ENCODE measurements at places on chromosomes 5 and 9.

- no peak for DNase-seq
Measured at GRCh38 chr5:177477701-177478477, 4.5 kb upstream of the DBN1 start.

DNA sequence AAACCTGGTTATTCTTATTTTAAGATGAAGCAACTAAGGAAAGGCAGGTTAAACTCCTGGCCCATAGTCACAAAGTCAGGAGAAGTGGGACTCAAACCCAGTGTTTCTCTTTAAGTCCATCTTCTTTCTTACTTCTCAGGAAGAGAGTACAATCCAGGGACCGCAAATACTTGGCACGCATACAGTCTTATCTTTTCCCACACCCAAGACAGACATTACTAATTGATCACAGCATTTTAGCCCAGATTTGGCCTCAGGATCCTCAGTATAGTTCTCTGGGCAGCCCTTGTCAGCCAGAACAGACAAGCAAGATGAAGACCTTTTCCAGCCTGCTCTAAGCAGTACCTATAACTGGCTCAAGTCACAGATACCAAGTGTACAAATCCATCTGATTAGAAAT is 125.5 kb upstream of the RAI14 start:
- no peak for DNase-seq

GRCh38 chr5:93422652-93423280 is 158.3 kb downstream of the NR2F1-AS1 start:
- no peak for DNase-seq

- no peak for DNase-seq
Measured at GRCh38 chr5:165143741-165144140, 1638.3 kb downstream of the MAT2B start.

GRCh38 chr5:88117546-88117945 is 151.1 kb downstream of the TMEM161B start:
- DNase-seq = no peak

- no peak for DNase-seq
Measured at GRCh38 chr5:171162596-171162995, 146.5 kb upstream of the TLX3 start.

DNA sequence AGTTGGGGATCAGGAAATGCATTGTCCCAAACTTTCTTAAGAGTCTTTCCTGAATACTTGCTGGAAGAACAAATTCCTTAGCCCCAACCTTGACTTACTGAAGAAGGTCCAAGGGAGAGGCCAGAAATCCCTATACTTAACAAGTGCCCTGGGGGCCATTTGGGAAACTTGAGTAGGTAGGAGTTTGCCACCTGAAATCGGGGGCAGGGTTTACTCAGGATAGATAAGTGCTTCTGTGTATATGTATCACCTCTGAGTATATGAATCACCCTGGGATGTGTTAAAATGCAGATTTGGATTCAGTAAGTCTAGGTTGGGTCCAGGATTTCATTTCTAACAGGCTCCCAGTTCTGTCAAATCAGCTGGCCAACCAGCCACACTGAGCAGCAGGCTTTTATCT is 47.9 kb upstream of the MYO10 start:
- DNase-seq = no peak

DNA sequence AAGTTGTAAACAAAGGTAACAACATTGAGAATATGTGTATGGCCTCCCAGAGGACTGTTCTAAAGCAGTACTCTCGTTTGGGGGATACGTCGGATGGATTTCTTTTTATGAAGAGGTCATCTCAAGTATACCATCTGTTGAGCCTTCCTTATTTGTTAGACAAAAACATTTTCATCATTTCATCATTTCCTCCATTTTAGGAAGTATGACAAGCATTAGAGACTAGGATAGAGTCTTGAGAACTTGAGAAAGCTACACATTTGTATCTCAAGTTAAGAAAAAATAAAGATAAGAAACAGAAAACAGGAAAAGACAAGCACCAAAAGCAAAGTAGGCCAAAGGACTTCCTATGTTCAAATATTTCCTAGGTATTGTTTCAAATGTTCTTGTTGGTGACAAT is 307.0 kb downstream of the EFNA5 start:
- no peak for DNase-seq

DNA sequence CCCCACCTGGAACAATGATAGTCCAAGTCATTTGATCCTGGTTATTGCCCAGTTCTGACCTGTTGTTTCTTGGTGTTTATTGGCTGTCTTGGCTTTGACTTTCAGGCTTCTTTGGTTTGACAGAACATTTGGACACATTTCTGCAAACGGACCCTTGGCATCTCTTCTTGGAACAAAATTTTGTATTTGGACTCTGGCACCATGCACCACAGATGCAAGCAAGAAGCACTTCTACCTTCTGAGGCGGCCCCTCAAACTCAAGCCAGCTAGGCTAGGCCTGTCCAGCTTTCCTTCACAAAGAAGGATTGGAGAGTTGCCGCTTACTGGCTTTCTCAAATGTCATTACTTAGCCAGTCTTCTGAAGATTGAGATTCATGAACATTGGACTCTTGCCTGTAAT is 23.1 kb upstream of the FGF10 start:
- DNase-seq = no peak

DNA sequence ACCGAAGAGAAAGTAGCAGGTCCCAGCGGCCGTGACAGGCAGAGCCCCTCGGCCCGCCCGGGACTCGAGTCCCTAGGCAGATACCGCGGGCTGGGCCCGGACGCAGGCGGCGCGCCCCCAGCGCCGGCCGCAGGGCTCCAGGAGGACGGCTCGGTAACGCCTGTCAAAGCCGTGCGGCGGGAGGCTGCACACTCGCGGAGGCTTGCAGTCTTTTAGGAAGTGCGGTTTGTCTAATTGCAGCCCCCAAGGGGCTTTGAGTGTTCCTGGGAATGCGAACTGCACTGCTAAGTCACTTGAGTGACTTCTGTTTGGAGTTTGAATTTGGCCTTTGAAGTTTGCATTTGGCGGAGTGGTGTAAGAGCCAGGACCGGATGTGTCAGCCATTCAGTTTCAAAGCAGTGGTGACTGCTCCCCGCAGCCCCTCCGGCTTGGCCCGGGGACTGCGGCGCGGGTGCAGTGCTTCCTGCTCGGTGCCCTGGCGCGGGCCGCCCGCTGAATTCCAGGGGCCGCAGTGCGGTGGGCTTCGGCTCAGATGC is 1.3 kb downstream of the MAP3K1 start:
- DNase-seq = peak; percentile 40

DNA sequence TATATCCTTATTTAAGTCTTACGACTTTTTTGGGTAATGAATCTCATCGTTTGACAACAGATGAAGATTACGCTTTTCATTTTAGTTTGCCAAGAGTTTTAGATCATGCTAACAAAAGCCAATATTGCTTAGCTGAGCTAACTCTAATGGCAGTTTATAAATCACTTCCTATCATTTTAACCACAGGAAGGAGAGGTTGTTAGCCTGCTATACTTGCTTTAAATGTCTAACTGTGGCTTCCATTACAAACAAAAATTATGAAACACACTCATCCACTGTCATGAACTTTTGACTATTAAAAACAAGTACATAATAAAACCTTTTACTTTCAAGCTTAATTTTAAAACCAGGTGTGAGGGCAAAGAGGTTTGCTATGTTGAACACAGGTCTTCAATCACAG is 53.7 kb upstream of the ANKH start:
- no peak for DNase-seq

DNA sequence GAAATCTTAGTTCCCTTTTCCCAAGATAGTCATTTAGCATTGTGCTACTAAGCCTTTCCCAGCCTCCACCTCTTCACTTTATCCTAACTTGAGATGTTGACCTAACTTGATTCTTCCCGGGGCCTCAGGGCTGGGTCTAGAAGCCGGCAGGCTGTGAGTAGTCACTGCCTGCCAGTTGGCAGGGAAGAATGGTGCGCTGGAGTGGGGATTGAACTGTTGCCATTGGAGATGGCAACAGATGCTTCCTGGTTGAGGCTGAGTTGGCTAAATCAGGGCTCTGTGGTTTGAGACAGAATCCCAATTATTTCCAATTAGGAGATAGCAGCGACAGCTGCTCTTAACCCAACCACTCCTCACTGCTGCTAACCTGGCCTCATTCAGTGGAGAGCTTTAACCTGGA is 343.1 kb downstream of the BRINP1 start:
- peak; percentile 20 for DNase-seq

DNA sequence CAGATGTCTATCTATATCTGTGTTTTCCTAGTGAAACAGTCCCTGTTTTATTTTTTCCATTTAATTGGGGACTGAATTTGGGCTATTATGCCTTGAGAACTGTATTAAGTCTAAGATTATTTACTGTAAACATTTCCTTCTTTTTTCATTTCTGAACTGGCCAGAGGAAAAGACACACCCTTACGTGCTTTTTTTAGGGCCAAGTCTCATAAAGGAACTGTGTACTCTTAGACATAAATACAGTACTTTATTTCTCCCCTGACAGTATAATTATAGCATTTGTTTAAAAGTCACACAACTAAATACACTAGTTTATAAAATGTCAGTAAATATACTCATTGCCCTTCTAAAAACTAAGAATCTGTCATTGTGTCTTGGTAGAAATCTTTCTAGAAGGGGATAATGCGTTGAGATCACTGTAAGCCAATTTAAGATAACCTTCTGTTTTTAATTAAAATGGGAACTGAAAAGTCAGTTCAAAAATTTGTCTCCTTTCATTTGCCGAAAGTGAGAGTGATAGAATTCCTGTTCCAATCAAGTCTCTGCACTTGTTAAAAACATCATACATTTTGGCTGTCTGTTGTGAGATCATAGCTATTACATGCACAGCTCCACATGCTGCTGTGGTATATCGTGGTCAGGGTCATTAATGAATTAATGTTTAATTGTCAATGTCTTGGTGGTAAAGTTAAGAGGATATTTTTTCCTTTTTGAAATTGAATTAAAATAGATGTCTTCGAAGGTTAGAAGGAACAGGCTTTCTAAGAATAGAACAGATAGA is 132.1 kb downstream of the FOCAD start:
- no peak for DNase-seq

DNA sequence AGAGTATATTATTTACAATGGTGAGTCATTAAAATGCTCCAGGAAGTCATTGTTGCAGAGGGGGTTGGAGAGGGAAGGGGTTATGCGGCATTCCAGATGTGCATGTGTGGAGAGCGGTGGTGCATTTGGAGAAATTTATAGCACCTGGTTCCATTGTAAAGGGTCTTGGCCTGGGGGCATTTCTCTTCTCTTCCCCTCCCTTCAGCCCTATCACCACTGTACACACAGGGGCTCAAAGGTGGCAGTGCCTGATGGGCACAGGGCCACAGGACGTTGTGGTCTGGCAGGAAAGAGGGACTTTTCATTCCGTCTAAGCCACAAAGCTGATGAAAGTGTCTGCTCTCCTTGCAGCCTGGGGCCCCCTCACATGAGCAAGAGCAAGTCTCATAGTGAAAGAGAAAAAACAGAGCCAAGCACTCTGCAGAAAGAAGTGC is 442.4 kb upstream of the ZNF462 start:
- DNase-seq = no peak

- DNase-seq = no peak
Measured at GRCh38 chr5:9691261-9691660, 61.1 kb upstream of the TAS2R1 start.

DNA sequence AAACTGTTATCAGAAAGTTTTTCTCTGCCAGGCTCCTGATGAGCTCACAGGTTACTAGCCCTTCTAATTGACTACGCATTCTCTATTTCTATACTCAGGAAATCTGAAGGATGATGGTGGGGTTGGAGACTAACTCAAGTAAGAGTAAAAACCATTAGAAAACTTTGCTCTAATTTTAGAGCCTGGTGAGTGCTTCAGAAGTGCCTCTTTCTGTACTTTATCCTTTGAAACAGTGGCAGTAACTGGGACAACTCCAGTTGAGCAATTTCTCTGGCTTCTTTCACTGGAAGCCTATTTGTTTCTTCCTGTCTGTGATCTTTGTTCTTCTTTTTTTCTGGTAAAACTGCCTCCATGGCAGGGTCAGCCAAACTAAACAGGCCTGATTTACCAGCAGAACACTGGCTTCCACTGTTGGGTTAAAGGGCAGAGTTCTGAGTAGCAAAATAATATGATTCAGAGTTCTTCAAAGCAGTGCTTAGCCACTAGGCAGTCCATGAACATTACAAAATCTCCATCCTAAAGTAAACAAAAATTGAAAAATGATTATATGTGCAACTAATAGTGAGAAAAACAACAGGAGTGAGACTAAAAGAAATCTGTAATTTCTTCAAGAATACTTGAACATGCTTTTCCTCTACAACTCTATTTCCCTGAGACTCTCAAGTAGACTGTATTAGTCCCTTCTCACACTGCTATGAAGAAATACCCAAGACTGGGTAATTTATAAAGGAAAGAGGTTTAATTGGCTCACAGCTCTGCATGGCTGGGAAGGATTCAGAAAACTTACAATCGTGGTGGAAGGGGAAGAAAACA is 79.8 kb downstream of the MROH2B start:
- DNase-seq = peak; percentile 8

GRCh38 chr5:67451640-67452279 is 255.2 kb upstream of the CD180 start:
- no peak for DNase-seq

DNA sequence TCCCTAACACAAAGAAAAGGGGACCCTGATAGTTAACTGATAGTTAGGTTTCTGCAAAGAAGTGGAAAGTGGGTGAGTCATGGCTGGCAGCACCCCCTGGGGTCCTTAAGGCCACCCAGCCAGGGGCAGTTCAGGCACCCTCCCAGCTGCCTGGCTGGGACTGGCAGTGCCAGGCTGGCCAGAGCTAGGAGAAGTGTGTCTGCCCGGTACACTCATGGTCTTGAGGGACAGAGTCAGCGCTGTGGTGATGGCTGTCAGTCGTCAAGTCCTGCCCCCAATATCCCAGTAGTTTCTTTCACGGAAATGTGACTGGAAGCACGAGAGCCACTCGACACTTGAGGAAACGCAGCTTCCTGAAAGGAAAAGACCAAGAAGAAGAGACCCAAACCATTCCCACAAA is 22.3 kb upstream of the CNOT6 start:
- no peak for DNase-seq

- DNase-seq = no peak
Measured at GRCh38 chr5:64331597-64332277, 166.1 kb downstream of the RNF180 start.

DNA sequence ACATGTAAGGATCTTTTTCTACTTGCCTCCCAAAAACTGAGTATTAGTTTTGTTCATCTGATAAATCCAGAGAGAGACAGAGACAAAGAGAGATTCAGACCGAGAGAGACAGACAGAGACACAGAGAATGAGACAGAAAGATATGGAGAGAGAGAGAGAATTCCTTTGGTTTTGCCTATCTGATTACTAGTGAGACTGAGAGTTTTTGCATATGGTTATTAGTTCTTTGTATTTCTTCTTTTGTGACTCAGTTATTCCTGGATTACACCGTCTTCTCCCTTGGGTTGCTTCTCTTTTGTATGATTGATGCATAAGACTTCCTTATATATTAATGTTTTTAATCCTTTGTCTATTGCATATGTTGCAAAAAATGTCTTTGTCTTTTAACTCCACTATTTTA is 91.2 kb upstream of the SPATA31C2 start:
- DNase-seq = no peak

- no peak for DNase-seq
Measured at GRCh38 chr5:157626831-157627230, 25.4 kb downstream of the SOX30 start.

Measured in amygdala (tissue), 56 donors.